ENCODE measurements at places on chromosomes 3 and 15.

DNA sequence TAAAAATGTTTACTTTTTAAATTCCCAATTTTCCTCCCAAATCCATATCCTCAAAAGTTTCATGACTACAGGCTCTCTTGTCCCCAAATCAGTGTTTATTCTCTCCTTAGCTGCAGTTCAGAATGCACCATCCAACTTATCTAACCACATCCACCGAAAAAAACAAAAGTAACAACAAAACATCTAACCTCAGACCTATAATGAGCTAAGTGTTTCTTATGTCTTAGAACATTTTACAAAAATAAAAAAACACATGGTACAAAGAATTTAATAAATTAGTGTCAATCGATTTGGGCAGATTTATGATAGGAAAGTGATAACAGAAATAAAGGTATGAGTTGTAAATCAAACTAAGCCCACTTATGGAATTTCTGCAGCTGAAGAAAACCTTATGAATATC is 13.6 kb downstream of the SATB1 start:
- DNase-seq = no peak

DNA sequence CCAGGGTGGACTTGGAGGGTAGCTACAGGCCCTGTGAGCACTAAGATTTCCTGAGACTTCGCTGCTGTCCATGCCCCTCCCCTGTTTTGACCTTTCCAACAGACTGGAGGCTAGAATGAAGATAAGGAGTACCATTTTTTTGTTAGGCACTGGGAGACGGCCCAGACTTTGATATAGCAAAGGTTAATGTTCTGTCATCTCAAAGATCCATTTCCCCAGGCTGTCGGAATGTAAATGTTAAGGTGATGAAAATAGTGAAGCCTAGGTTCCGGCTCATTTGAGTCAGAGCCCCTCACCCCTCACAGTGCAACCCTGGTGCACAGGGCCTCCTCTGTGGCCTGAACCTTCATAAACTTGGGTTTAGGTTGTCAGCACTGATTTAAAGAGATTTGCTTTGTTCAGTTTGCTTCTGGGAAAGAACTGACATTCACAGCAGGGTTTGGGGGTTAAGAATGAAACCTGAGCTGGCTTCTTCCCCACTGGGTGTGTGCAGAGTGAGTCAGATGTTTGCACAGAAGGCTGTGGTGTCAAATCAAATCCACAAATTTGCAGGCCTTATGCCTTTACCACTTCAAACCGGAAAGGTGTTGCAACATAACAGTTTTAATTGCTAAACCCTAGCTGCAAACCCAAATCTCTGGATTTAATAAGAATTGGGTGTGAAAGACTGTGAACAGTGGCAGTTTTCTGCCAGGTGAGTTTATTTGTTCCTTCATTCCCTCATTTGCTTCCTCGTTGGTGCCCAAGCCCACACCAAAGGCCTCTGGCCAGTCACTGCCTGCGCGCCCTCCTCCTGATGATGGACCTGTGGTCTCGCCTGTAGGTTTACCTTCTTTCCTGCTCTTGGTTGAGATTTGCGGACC is 20.6 kb upstream of the KCTD6 start:
- DNase-seq = peak; percentile 94

GRCh38 chr3:90035643-90036042 is 928.2 kb downstream of the EPHA3 start:
- no peak for DNase-seq

DNA sequence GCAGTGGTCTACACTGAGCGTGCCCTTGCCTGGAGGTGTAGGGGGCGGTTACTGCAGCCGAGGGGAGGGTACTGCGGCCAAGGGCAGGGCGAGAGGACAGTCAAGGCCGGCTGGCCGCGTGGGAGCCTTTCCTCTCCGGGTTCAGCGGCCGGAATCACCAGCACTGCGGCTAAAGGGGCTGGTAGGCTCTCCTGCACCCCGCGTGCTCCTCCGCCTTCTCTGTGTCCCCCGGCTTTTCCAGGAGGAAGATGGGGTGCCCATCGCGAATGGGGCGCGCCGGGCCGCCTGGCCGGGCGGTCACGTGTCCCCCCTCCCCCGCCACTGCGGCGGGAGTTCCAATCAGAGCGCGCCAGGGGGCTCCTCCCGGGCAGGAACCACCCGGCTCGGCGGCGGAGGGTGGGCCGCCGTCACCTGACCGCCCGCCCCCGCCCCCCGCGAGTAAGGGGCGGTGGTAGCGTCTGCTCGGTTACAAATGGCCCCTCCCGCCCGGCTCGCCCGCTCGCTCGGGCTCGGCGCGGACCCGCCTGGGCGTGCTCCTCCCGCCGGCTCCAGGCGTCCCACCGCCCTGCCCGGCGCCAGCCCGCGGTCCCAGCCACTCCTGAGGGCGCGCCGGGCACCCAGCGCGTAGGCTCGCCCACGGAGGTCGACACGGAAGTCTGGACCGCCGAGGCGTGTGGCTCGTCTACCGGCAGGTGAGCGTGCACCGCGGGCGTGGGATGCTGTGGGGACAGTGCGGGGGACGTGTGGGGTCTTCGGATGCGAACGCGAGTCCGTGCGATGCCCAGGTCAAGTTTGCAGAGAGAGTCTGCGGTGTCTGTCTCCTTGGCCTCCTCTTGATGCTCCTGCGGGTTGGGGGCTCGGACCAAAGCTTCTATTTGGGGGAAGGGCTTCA is 242.6 kb upstream of the TOPAZ1 start:
- no peak for DNase-seq

GRCh38 chr15:96849271-96849900 is 518.9 kb downstream of the NR2F2 start:
- no peak for DNase-seq

DNA sequence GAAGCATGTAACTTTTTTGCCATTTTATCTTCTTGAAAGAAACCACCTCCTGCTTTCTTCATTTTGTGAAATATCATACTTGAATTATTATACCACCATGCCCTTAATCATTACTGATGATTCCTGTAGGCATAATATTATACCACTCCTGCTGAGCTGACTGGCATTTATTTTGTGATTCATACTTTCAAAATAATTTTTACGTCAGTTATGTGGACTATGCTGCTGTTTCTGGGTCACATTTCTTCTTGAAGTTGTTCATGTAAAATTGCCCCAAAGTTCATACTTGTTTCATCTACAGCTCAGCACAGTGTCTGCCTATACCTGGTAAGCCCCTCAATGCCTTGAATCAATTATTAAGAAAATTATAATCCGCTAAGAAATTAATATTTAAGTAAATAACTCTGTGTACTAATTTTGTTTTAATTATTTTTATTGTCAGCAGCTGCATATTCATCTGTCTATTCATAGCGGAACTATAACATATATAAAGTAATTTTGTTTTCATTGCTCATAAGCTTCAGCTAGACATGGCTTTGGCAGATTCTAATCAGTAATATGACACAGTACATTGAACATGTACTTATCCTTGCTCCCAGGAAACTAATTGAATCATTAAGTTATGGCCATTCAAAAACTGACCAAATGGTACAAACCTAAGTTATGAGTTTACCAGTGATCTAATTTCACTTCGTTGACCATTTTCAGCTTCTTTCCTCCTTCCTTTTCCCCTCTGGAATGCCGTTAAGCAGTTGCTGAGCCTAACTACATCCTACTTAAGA is 160.0 kb downstream of the NAALADL2 start:
- no peak for DNase-seq

DNA sequence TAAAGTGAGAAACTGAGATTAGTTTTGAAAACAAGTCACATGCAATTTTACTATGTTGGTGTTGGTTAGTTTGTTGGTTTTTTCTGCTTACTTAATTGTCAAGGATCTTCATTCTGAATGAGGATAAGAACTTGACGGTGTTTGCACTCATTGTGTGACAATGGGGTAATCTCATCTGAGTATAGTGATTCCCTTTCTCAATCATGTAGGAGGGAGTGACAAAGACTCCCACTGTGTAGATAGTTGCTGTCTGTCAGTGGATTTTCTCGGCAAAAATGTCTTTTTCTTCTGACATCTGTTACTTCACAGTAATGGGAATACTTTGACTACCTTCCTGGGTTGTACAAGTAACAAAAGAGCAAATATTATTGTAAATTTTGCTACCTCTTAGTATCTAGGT is 23.5 kb downstream of the KCNH8 start:
- no peak for DNase-seq

DNA sequence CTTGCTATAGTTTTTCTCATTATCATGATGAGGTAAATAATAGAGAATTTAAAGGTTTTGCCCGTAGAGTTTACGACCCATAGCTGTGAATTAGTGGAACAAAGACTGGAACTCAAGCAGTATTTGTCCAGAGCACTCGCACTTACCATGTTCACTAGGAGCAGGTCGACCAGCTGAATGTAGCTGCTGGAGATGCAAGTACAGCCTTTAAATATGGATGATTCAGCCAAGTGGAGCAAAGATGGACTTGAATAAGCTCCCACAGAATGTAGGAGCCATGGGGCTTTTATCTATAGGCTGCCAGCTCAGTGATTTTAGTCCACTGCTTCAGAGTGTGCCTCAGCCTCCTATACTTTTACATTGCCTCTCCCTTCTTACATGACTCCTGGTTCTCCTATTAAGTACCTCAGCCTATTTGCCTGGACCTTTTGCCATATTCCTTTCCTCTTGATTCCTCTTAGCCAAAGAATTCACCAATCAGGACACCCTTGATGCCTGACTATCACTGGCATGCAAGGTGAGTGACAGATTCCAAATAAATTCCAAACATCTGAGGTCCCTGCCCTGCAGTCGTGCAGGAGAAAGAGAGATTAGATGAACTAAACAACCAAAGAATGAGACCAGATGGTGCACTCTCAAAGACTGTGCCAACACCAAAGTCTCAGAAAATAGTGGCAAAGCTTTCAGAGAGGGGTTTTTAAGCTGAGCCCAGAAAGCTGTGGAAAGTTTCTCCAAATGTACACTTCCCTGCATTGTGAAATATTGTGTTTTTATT is 3.9 kb downstream of the MKRN3 start:
- DNase-seq = no peak

DNA sequence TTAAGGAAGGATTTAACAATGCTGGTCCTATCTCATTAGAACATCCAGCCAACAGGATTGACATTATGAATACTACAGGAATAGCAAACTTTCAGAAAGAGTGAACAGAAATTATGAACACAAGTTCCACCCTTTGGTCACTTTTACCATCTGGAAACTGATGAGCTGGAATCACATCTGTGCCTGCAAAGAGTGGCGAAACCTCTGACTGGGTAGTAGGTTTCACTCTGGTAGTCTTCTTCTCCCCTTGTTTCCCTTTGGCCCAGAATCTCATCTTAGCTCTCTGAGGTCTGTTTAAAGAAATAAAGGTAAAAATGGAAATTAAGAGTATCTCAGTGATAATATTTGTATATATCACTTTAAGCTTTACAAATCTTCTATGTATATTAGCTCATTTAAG is 73.1 kb downstream of the NR2E3 start:
- DNase-seq = no peak

DNA sequence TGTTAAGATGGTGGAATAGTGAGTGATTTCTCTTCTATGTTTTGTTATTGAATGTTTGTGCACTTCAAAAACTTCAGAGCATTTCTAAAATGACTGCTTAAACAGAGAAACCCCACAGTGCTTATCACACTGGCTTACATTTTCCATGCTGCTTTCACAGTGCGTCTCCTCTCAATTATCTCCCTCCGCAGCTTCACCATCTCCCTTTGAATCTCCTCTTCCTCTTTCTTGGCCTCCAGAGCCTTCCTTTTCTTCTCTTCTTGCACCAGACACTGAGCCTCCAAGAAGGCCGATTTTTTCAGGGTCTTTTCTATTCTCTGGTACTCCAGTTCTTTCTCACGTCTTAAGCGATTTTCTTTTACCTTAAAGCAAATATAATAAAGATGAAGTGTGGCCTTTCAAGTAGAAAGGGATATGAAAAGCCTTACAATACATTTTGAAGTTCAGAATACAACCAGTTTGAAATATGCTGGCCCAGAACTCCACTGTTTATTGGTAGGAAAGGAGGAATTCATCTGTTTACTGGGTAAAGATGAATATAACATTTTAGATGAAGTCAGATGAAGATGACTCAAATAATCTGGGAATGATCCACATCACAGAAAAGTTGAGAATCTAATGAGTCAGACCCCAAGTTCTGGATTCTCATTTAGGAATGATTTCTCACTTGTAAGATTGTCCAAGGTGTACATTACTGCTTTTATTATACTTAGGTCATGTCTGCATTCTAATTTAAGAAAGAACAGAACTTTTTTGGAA is 21.4 kb downstream of the CCDC191 start:
- no peak for DNase-seq

GRCh38 chr3:77780278-77780996 is 740.5 kb downstream of the ROBO2 start:
- DNase-seq = no peak

GRCh38 chr15:36994790-36995189 is 105.6 kb downstream of the MEIS2 start:
- DNase-seq = no peak

- no peak for DNase-seq
Measured at GRCh38 chr3:115448851-115449250, 174.5 kb upstream of the GAP43 start.

DNA sequence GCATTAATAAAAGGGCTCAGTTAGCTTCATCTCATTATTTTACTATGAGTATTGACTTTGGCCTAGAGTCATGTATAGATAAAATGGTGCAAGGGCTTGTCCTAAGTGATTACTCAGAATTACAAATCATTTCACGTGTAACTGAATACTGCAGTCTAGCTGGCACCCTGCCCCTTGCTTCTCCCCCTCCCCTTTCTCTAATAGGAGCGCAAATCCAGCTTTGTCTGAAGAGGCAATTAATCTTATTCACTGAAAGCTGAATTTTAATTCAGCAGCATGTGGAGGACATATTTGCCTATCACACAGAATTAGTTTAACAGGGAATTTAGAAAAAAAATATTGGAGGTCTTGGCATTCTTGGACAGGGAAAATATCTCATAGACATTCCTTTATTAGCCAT is 412.1 kb upstream of the DPH6 start:
- no peak for DNase-seq

- no peak for DNase-seq
Measured at GRCh38 chr3:152505926-152506325, 237.2 kb downstream of the MBNL1 start.
